Fibroblast of skin of right quadriceps (primary cell): ENCODE measurements at places on chromosomes 5 and 9.

- DNase-seq = no peak
Measured at GRCh38 chr5:34552686-34553085, 103.4 kb upstream of the RAI14 start.

- peak; percentile 76 for DNase-seq
Measured at GRCh38 chr5:69512740-69513260, 20.2 kb downstream of the OCLN start.

- DNase-seq = no peak
Measured at GRCh38 chr9:89770531-89771174, 165.8 kb downstream of the GADD45G start.

DNA sequence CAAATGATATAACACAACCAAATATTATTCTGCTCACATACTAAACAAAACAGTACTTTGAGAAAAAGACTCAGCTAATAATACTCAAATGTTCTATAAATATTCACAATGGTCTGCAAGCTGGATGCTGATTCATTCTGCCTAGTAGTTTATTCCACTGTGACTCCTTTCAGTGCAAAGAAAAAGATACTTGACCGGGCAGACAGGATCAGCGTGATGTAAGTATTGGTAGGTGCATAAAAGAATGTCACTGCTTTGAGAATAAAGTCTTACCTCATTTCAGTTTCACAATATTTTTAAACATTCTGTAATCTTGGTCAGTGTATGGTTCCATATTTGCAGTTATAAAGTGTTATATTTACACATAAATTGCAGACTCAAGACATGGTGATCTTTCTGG, 223.0 kb upstream of the NUDT12 start:
- DNase-seq = peak; percentile 28

- DNase-seq = peak; percentile 64
Measured at GRCh38 chr5:43305948-43306565, 7.2 kb downstream of the HMGCS1 start.
